ENCODE measurements at places on chromosomes 1 and 21.

- no peak for DNase-seq
Observed at GRCh38 chr1:16397120-16397519, 30.1 kb downstream of the SZRD1 start.

GRCh38 chr1:229905031-229905545 is 161.9 kb upstream of the GALNT2 start:
- no peak for DNase-seq

- DNase-seq: no peak
Observed at GRCh38 chr1:32431736-32432400, 33.0 kb upstream of the ZBTB8B start.

DNA sequence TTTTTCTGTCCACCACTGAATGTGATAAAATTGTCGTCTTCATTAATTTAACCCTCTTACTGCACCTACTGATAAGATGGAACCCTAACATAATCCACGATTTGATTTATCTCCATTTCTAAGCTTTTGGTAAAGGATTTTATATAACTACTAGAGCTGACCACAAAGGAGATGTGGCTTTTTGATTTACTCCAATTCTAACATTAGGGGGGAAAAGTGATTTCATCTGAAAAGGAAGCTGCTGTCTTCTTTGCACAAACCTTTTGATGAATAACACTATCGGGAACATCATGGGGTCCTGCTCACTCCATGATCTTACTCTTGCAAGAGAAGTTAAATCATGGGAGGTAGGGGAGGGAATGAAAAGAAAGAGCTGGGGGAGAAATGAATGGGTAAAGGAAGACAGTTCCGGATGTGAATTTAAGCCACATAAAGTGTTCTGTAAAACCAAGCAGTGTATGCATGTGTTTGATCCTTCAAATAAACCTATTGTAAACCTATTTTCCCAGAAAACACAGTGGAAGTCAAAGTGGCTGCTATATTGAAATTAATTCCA is 161.8 kb downstream of the GABPA start:
- no peak for DNase-seq

- DNase-seq: no peak
Observed at GRCh38 chr1:118985640-118986554, 2.2 kb downstream of the TBX15 start.

DNA sequence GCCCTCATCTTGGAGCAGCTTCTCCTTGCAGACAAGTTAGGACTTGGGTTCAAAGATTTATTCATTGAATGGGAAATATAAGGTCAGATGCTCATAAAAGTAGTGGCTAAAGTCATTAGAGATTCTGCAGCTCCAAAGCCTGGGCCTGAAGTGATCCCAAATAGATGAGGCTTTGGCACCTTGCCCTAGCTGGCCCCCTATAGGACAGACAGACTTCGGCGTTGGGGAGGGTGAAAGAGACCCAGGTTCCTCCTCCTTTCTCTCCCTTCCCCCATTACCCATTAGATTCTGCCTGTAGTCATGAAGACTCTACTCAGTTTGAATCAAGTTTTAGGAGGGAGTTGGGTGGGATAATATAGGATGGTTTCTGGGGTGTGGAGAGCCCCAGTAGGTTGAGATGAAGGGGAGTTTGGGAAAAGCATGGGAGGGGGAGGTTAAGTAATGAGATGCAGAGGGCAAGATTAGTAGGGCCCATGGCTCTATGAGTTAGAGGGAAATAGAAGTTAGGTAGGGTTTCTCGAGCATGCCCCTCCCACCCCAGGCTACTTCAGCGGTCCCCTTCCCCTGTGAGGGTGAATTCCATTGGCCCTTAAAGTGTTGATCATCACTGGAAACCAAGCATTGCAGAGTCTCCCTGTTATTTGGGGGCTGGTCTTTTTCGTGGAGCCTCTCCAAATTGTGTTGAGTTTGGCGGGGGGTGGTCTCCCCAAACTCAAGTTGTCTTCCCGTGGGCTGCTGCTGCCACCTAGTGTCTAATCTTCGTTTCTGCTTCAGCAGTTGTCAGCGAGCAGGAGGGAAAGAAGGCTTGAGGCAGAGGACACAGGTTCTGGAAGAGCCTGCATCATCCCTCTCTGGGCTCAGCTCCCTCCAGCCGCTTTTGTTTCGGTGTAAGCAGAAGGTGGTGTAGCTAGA is 2.1 kb upstream of the AHDC1 start:
- peak; percentile 18 for DNase-seq

- no peak for DNase-seq
Observed at GRCh38 chr1:219339466-219339865, 165.8 kb downstream of the LYPLAL1 start.

DNA sequence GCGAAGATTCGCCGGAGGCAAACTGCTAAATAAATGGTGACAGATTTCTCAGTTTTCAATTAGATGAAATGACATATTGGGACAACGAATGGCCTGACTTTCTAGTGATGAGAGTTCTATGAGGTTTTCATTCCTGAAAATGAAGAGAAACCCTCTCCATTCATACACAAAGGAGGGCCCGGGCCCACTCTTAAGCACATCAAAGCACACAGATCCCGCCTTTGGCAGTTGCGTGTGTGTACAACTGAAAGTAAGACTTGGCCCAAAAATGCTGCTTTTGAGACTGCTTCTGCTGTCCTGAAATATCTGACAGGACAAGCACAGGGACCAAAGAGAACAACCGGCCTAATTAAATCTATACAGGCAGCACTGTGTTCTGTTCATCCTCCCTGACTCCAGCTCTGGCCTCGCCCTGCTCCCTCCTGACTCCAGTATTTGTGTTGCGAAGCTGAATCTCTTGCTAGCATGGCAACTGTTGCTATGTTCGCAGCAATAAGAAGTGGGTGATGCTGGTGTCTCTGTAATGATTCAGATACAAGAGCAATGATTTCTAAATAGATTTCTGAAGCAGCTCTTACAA is 7.4 kb downstream of the LRRC53 start:
- no peak for DNase-seq
